ENCODE measurements at places on chromosomes 4 and X.

- no peak for DNase-seq
Measured at GRCh38 chrX:53050841-53051240, 2.3 kb downstream of the GPR173 start.

DNA sequence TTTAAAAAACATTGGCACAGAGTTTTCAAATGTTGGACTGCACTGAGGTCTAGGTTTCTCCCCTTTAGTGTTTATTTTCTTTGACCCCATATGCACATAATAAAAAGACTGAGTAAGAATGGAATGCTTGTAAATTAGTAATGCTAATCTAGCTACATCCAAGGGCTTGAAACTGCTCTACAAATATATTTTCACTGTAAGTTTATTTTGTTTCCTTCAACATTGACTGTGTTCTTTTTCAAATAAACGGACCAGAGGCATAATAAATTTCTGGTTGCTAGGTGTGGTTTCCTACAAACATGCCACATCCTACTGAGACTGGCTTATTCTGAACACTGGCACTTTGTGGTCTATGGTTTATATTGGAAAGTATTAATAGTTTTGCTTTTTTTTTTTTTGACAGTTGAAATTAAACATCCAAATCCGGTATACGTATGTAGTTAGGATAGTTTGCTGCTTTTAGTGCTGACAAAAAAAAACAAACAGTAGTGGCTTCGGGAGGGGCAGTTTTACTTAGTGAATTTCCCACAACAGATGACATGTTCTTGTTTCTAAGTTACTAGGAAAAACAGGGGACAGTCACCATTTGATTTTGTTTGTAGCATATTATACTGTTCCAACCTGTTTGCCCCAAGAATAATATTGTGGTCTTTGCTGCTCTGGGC lies 13.2 kb downstream of the CA5B start:
- DNase-seq: no peak

DNA sequence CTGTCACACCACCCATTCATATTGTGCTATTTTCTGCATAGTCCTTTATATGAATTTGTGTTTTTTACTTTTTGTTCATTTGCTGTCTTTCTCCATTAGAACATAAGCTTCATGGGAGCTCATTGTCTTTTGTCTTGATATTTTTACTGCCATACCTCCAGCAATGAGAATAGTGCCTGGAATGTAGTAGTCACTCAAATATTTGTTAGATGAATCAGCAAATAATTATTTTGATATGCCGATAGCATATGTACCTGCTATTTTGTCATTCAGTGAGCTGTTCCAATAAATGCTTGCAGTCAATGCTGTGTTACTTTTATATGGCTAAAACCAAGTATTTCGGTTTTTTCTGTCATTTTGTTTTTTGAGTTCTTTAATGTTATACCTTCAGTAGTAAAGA lies 43.5 kb upstream of the SLC25A31 start:
- no peak for DNase-seq

DNA sequence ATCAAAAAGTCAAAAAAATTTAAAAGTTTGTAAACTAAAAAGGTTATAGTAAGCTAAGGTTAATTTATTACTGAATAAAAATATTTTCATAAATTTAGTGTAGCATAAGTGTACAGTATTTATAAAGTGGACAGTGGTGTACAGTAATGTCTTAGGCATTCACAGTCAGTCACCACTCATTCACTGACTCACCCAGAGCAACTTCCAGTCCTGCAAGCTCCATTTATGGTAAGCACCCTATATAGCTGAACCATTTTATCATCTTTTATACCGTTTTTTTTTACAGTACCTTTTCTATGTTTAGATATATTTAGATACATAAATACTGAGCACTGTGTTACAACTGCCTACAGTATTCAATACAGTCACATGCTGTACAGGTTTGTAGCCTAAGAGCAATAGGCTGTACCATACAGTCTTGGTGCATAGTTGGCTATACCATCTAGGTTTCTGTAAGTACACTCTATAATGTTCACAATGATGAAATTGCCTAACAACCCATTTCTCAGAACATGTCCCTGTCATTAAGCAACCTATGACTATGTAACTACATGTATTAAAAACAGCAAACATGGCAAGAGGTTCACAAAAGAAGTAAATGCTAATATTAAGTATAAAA lies 18.6 kb downstream of the ACSL4 start:
- no peak for DNase-seq

- DNase-seq: no peak
Measured at GRCh38 chr4:85732124-85732523, 257.2 kb downstream of the ARHGAP24 start.

Data from activated CD8-positive, alpha-beta memory T cell treated with anti-CD3 and anti-CD28 coated beads, Interleukin-2, amount 50 U/mL, for 48 hours (primary cell).